ENCODE measurements at places on chromosomes 12 and 14.
A peak's percentile ranks its signal among the peaks of the same experiment; 100 is the strongest.

DNA sequence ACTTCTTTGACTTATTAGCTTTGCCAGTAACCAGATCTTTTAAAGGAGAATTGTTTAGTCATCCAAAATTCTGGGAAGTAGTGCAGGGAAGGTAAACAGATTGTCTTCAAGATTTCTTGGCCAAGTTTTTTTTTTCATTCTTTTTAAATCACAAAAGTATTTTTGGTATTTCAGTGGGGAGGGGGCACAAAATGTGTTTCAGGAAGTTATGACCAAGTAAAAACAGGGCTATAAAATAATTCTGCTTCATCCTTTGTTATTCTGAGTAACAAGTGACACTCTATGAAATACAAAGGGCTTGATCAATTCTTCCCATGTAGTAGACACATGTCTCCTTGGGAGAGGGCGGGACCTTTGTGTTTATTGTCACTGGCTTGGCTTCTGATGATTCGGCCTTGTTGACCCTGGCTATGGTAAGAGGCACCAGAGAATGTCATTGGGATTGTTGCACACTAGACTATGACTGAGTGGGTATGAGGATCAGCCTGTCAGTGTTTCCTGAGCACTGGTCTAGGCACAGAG is 55.4 kb downstream of the SUSD6 start:
- no peak for DNase-seq

DNA sequence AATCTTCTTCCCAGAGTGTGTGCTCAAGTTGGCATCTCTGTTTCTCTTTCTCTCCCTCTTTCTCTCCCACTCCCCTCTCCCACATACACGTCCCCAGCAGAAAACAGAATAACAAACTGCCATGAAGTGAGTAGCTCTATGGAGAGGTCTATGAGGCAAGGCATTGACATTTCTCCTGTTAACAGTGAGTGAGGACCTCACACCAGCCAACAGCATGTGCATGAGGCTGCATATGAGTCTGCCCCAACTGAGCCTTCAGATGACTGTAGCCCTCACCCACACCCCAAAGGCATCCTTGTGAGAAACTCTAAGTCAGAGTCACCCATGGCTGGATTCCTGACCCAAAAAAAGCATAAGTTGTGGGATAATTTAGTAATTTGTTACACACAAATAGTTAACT is 50.4 kb downstream of the MAGOHB start:
- DNase-seq: no peak

GRCh38 chr12:5088586-5089264 is 45.0 kb downstream of the KCNA5 start:
- DNase-seq: no peak

- DNase-seq: no peak
Observed at GRCh38 chr12:121222847-121223246, 12.9 kb downstream of the P2RX4 start.

- no peak for DNase-seq
Observed at GRCh38 chr14:48323665-48324064, 648.3 kb upstream of the MDGA2 start.

GRCh38 chr14:47929334-47929733 is 253.9 kb upstream of the MDGA2 start:
- DNase-seq: no peak

- DNase-seq: no peak
Observed at GRCh38 chr12:106090591-106091445, 47.9 kb downstream of the NUAK1 start.

- no peak for DNase-seq
Observed at GRCh38 chr12:125340791-125341190, 275.6 kb downstream of the AACS start.

GRCh38 chr14:45492876-45493275 is 239.9 kb upstream of the MIS18BP1 start:
- no peak for DNase-seq

DNA sequence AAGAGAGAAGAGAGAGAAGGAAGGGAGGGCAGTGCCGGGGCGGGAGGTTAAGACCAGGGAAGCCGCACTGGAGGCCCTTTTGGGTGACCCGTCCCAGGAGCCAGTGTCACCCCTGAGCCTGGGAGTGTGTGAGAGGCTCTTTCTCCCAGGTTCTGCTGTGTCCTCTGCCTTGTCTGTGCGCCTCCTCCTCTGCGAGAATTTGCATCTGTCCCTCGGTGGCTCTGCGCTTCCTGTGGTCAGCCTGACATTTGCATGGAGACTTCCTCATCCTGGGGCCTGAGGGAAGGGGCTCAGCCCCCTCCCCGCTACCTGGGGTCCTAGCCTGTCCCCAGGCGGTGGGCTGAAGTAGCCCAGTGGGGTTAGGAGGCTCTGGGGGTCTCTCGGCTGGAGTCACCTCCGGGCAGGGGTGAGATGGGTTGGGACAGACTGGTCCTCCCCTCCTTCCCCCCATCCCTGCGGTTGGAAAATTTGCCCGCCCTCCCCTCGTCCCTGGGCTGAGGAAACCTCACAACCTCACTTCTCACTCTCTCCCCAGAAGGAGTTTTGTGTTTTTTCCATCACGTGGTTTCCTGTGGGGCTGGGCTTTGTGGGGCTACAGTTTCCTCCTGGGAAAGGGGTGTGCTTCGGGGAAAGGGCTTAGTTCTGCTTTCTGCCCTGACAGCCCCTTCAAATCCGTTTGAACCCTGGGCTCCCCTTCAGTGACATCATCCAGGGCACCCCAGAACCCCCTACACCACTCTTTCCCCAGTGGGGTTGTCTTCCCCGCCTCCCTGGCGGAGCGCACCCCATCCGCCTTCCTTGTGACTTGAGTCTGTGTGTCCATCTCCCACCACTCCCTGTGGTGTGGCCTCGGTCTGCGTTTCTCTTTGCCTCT is 2.5 kb downstream of the PTPN6 start:
- peak; percentile 71 for DNase-seq

DNA sequence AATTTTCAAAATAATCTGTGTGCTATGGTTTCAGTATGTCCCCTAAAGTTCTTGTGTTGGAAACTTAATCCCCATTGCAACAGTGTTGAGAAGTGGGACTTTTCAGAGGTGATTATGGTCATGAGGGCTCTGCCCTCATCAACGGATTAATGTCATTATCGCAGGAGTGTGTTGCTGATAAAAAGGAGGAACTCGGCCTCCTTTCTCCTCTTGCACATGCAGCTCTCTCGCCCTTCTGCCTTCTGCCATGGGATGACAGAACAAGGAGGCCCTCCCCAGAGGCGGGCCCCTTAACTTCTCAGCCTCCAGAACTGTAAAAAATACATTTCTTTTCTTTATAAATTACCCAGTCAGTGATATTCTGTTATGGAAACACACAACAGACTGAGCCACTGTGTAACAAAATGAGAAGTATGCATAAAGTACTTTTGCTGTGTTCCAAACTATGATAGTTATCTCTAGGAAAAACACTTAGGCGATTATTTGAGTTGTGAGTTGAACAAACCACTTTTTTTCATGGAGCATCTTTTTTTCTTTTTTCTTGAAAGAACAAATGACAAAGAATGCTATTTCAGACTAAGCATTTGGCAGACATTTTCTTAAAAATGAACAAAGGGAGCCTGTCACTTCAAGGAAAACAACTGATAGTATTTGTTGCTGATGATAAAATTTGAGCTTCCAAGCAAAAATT is 134.8 kb upstream of the FUT8 start:
- DNase-seq: no peak

- DNase-seq: no peak
Observed at GRCh38 chr14:64340560-64341196, 46.5 kb upstream of the ESR2 start.

GRCh38 chr12:101696251-101697196 is 916 bp upstream of the CHPT1 start:
- DNase-seq: no peak

- no peak for DNase-seq
Observed at GRCh38 chr12:115375186-115375991, 691.4 kb upstream of the TBX3 start.

DNA sequence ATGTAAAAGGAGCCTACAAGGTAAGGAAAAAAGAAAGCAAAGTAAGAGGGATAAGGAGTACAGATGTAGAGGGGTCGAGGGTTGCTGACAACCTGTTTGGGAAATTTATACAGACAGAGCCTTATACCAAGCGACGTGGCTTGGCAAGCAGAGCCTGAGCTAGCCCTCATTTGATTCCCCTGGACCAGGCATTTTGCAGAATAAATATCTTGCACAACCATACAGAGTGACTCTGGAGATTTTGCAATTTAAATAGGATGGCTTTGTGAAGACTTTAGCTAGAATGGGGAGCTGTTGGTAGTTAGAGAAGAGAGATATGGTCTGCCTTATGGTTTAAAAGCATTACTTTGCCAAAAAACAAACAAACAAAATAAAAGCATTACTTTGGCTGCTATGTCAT is 11.1 kb upstream of the ANO6 start:
- no peak for DNase-seq

DNA sequence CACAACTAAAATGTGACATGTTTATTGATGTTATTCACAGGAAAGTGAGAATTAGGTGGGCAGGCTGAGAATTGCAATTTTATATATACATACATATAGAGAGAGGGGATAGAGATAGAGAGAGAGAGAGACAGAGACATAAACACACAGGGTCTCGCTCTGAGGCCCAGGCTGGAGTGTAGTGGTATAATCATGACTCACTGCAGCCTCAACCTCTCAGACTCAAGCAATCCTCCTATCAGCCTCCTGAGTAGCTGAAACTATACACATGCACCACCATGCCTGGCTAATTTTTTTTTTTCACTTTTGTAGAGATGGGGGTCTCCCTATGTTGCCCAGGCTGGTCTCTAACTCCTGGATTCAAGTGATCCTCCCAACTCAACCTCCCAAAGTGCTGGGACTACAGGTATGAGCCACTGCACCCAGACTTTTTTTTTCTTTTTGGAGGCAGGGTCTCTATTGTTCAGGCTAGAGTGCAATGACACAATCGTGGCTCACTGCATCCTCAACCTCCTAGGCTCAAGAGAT is 49.1 kb downstream of the R3HDM2 start:
- no peak for DNase-seq

- no peak for DNase-seq
Observed at GRCh38 chr12:11677093-11677492, 27.6 kb downstream of the ETV6 start.

- DNase-seq: no peak
Observed at GRCh38 chr14:62357362-62357761, 595.1 kb downstream of the SNAPC1 start.

DNA sequence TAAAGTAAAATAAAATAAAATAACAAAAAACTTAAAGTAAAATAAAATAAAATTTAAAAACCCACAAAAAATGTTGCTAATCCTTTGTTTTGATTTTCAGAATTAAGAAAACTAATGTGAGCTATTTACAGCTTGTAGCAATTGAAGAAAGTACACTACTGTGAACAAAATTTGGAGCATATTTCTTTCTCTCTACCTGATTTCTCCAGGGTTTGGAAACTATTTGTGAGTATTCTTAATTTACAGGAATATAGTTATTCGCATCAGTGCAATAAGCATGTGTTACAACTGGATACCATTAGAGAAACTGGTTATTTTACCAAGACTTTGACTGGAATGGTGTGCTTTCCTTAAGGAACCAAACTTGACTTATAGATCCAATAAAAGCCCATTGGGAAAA is 86.1 kb upstream of the CNOT2 start:
- no peak for DNase-seq

GRCh38 chr12:120006258-120006975 is 17.4 kb downstream of the BICDL1 start:
- DNase-seq: no peak

DNA sequence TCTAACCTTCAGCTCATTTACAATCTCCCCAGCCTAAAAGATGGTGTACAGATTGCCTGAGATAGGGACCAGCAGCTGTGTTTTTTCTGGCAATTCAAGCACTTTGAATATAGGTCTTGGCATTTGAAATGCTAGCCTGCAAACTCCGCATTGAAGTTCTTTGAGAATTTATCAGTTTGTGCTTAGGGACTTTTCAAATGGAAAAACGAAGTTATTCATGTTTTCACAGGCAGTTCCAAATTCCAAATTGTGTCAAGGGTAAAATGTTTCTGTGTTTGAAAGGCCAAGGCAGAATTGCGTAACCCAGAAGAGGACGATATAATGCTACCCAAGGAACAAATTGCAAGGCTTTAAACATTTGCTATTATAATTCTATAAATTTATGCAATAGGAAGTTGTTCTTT is 168.9 kb upstream of the RASSF8 start:
- DNase-seq: no peak

GRCh38 chr12:91918431-91918830 is 227.2 kb downstream of the BTG1 start:
- no peak for DNase-seq

DNA sequence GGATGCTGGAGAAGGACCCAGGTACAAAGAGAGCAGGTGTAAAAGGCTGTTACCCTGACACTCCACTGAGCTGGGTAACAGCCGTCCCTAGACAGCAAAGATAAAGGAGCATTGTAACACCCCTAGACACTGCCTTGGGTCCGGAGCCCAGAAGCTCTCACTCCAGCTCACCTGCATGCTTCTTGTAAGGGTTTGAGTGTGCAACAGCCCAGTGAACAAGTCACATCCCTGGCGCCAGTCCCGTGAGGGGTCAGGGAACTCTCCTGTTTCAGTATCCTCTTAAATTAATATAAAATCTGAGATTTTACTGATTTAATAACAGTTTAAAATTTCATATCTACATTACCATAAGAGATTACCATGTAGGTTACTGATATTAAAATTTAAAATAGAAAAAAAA is 124.8 kb upstream of the LMO3 start:
- DNase-seq: no peak

- DNase-seq: no peak
Observed at GRCh38 chr12:12927211-12928079, 24.5 kb downstream of the GPRC5D start.

- DNase-seq: no peak
Observed at GRCh38 chr14:53807542-53807941, 149.1 kb downstream of the BMP4 start.

GRCh38 chr14:55834390-55834789 is 254.4 kb downstream of the KTN1 start:
- no peak for DNase-seq

DNA sequence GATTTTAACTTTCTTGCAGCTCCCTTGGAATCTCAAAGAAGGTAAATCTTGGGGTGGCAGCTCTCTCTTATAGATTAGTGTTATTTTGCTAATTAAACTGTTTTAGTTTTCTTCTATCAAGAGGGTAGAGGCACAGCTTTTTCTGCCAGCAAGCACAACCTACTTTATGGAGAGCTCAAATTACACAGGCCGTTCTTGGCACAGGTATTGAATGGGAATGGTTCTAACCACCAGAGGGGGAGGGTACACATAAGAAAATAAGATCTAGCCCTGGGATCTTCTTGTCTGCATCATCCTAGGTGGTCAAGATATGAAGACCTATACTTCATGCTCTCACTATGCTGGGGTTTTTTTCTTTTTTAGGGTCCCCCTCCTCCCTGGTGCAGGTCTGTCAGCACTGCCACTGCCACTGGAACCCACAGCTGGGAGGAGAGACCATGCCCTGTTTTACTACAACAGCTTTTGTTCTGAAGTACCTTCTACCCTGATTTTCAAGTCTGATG is 48.6 kb upstream of the STAC3 start:
- DNase-seq: no peak

Data from activated T-cell treated with anti-CD3 and anti-CD28 coated beads for 48 hours (primary cell).